Right renal pelvis (tissue), 4 donors: ENCODE measurements at places on chromosomes 6 and 20. TPM values are rescaled to one million over a fixed set of nuclear protein-coding genes. Genes with fewer than 3 reads are reported as not detected.

- no peak for DNase-seq
Measured at GRCh38 chr20:54267483-54268003, 59.7 kb downstream of the PFDN4 start.

B3GALT4 gene
- 5.8 TPM for polyA plus RNA-seq

- DNase-seq = no peak
Measured at GRCh38 chr6:154956771-154957522, 38.2 kb upstream of the TIAM2 start.

GRCh38 chr20:63235399-63235983 lies at the start of gene BIRC7:
Gene BIRC7 (plus strand): TSS chr20:63235905. CDS start chr20:63236097, 192 bp downstream.
- no peak for DNase-seq

- no peak for DNase-seq
Measured at GRCh38 chr6:28968476-28968875, 36.6 kb downstream of the ZNF311 start.

GRCh38 chr20:24328901-24329300 lies 140.5 kb upstream of the SYNDIG1 start:
- DNase-seq = no peak

ASIP gene
- polyA plus RNA-seq = 0.49 TPM

- DNase-seq = peak; percentile 17
Measured at GRCh38 chr20:25195962-25196785, 662 bp downstream of the ENTPD6 start.

DNA sequence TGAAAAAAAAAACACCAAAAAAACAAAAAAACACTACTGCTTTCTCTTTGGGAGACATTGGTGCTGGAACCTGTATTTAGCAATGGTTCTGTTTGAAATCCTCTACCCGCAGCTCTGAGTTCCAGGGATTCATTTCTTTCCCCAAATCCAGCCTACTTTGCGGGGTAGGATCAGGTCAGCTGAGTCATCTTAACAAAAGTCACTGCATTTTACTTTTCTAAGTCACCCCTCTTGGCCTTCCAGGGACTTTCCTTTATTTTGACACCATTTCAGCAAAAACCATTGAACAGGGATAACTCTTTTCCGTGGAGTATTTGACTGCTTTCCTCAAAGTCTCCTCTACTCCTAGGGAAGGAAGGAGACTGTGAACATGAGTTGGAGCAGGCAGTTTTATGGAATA lies 837.6 kb downstream of the MAFB start:
- DNase-seq = no peak

DNA sequence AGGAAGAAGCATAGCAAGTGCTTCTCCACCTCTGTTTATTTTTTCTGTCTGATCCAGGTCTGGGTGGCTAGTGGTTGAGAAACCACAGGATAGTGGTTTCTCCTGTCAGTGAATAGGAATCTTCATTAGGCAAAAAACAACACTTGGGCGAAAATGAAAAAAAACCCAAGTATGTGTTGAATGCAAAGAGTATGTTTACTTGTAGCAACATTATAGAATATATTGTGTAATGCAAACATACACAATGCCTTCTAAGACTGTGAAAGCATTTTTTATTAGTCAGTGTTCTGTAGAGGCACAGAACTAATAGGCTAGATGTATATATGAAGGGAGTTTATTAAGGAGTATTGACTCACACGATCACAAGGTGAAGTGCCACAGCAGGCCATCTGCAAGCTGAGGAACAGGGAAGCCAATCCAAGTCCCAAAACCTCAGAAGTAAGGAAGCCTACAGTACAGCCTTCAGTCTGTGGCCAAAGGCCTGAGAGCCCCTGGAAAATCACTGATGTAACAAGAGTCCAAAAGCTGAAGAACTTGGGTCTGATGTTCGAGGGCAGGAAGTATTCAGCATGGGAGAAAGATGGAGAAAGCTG lies 111.1 kb downstream of the UST start:
- DNase-seq = no peak

DNA sequence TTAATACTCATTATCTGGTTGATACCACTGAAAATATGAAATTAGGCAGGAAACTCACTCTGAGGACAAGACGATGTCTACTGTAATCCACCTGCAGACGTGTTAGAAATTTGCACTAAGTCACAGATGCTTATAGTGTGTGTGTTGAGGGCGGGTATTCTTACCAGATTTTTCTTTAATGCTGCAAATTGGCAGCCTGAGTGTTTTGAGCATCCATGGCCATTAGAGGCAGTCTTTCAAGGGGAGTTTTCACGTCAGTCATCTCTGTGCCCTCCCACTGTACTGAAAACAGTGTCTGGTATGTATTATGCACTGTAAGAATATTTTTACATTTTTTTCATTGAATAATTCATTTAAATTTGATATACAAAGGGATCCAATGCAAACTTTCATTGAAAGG lies 266.5 kb upstream of the QKI start:
- no peak for DNase-seq

- DNase-seq = no peak
Measured at GRCh38 chr6:13048113-13048512, 280.2 kb downstream of the TBC1D7 start.

GRCh38 chr6:56657354-56657753 lies 14.7 kb upstream of the DST start:
- DNase-seq = no peak

DNA sequence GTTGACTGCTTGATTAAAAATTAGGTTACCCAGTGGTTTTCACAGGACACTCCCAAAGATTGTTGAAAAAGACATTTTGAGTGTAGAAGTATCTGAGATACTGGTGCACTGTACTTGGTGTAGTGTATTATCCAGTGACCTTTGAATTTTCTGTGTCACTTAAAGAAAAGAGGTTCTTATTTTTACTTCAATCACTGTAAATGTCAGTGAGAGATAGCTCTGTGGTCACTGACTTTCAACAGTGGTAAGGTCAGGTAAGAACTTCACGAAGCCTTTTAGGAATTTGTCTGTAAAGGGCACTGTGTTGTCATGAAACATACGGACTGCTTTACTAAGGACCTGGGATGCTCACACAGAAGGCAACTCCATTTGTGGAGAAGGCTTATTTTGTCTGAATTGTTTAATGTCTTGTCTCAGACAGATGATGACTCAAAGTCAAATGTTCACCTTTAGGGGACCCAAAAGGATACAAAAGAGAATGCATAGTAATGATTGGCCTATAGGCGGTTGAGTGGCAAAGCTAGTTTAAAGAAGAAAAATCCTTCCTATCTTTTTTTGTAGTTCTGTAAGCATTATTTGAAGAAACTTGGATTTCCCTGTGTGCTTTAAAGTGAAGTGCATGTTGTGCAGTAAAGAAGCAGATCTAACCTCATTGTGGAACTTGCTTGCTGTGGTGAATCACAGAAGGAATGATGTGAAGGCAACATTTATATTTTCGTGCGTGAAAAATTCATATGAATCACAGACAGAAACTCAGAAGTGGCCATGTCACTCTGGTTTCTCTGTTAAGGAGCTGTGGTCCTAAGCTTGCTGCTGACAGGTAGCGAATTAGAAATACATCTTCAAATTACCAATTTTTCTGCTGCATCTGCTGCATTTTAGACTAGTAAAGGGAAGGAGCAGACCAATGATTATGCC lies 47.3 kb downstream of the ZFAND3 start:
- no peak for DNase-seq

DNA sequence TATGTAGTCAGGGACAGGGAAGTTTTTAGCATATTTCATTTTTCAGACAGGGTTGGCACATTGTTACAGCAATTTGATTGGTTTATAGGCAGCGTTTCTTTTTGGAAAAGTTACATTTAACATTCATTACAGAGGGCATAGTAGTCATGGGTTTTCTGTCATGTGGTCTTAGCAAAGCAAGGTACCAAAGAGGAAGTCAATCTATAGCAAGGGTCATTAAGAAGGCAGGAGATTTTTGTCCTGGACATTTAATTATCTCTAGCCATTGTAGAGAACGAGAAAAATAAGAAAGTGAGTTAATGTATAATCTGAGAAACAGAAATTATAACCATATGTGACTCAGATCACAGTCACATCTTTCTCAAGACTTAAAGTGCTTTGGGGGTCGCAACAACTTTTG lies 47.4 kb downstream of the TPD52L1 start:
- no peak for DNase-seq

- DNase-seq = peak; percentile 68
Measured at GRCh38 chr6:7238900-7239589, 74.0 kb downstream of the SSR1 start.
